ENCODE measurements at places on chromosomes 2 and 18. TPM values are rescaled to one million over a fixed set of nuclear protein-coding genes. Genes with fewer than 3 reads are reported as not detected.

DNA sequence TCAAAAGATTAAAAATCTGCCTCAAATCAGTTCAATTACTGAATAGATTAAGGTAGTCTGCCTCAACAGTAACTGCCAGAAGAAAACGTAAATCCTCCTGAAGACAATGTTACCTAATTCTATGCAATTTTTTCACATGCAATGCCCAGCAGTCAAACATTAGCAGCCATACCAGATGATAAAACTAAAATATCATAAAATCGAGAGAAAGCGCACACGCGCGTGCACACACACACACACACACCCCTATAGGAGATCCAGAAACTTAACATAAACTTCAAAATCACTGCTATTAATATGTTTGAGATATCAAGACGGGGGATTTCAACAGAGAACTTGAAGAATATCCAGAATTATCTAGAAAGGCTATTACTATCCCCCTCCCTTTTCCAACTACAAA, 32.9 kb downstream of the ROCK2 start:
- no peak overlapping the region for H3K4me3 ChIP-seq
- H3K27ac ChIP-seq: no peak overlapping the region
- DNase-seq: no peak

GRCh38 chr18:46712406-46712805, 44.4 kb downstream of the ST8SIA5 start:
- peak; percentile 63 for DNase-seq
- H3K27me3 ChIP-seq: no peaks in the 10 kb centered on the region
- H3K4me3 ChIP-seq: no peak overlapping the region

- H3K4me3 ChIP-seq: no peak overlapping the region
- no peak overlapping the region for H3K27ac ChIP-seq
- DNase-seq: no peak
- H3K36me3 ChIP-seq: no peaks in the 10 kb centered on the region
- H3K4me1 ChIP-seq: no peaks in the 10 kb centered on the region
Observed at GRCh38 chr2:121200011-121200347, 85.0 kb downstream of the TFCP2L1 start.

Gene ADD2
- polyA plus RNA-seq: 2.5 TPM

Gene NT5DC4
- not detected for polyA plus RNA-seq

Measured in fibroblast of lung (primary cell).